ENCODE measurements at places on chromosomes 5 and 9.

GRCh38 chr5:134123360-134123759, 8.9 kb downstream of the TCF7 start:
- no peak for DNase-seq

GRCh38 chr9:138006576-138007233, 129.1 kb downstream of the CACNA1B start:
- DNase-seq: no peak

DNA sequence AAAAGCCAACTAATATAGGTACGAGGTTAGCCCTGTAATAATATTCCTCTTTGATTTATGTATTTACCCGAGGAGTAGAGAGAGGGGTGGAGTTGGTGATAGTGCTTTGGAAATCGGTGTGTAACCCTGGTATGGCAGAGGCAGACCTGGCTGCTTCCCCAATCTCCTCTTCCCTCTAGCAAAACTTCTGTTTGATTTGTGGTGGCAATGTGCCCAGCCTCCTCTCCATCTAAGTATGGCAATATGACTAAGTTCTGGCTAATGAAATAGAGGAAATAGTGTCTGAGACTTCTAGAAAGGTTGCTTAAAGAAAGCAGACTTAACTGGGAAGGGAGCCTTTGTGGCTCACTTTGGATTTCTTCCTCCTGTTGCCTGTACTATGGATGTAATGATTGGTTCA, 491.1 kb downstream of the ENC1 start:
- peak; percentile 82 for DNase-seq

DNA sequence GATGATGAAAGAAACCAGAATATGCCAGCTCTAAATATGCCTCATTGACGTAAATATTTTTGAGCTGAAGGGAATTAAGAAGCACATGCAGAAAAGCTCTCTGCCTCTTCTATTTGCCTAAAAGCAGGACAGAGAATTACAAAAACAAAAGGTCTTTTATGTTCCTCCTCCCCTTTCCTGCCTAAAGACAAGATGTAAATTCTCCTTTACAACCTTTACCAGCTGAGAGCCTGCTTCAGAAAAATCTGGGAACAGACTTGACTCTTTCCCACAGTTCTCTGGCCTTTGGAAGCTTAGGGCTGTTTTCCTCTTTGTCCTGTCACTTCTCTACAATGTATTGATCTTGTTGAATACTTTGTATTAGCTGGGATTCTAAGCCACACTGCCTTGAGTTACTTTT, 199.7 kb downstream of the TMC1 start:
- DNase-seq: no peak

DNA sequence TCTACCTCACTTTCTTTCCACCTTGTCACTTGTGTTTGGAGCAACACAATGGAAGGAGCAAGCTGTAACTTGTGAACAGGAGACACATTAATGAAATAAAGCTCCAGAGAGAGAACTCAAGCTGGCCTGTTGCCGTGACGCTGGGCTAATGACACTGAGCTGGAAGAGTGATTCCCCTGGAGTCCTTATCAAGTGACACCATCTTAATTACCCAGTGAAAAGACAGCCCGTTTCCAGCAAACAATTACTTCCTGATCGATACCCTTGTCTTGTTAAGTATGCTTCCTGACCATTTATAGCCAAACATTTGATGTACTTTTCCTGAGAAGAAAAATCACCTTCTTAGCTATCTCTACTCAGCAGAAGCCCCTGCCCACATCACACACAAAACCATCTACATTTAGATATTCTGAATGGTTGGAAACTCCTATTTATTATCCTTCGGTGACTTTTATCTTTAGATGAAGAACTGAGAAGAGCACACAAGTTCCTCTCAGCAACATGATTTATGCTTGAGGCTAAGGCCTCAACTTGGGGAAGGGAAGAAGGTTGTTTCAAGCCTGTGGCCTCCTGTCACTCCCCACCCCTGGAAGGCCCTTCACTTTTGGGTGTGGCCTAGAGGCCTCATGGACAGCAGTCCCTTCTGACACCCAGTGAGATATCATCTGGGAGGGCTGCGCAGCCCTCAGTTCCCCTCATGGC, 34.1 kb downstream of the CRHBP start:
- DNase-seq: no peak

DNA sequence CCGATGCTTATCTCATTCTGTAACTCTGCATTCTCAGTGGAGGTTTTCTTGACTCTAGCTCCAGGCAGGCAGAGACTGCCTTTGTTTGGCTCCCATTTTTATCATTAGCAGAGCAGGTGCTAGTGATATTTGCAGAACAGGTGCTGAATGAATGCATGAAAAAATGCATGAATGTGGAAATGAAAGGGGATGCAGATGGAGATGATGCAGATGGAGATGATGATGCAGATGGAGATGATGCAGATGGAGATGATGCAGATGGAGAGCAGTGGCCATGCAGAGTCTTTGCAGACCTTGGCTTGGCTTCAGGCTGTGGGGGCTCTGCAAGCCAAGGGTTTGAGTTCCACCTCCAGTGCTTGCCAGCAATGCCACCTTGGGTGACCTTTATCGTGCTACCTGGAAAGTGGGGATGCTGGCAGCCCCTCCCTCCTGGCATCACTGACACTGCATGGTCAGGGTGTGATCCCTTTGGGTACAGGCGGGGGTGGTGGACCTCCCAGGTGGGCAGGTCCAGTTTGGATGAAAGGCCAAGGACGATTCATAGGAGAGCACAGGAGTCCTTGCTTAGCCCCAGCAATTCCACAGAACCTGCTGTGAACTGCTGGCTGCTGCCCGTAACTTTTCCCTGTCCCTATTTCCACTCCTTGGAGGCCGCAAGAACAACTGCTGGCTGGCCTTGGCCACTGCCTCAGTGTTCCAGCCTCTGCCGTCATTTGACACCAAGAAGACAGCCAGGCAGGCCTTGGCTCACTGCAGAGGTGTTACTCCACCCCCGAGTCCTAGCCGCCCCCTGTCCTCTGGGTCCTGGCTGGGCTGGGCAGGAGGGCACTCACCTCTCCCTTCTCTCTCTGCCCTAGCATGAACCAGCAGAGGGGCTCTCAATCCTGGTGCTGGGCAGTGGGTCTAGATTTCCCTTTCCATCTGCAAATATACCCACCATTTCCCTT, 33.0 kb downstream of the ERGIC1 start:
- no peak for DNase-seq

GRCh38 chr5:66315784-66316183, 171.7 kb downstream of the SREK1 start:
- DNase-seq: no peak

- peak; percentile 6 for DNase-seq
Observed at GRCh38 chr5:1772634-1773033, 27.0 kb downstream of the MRPL36 start.

DNA sequence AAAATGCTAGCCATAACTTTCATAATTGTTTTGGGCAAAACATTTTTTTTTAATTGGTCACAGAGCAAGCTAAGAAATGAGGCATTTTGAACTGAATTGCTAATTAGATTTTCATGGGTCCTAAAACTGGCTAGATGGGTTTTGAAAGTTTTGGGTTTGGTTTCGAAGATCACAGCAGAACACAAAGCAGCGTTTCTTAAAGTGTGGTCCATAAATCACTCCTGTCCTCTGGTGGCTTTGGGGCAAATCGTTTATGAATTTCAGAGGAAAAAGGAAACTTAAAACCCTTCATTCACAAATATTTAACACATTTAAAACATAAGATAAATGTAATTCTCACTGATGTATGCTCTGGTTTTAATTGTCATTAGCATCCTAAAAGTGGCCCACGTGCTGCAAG, 503.7 kb downstream of the SPATA31D1 start:
- no peak for DNase-seq

DNA sequence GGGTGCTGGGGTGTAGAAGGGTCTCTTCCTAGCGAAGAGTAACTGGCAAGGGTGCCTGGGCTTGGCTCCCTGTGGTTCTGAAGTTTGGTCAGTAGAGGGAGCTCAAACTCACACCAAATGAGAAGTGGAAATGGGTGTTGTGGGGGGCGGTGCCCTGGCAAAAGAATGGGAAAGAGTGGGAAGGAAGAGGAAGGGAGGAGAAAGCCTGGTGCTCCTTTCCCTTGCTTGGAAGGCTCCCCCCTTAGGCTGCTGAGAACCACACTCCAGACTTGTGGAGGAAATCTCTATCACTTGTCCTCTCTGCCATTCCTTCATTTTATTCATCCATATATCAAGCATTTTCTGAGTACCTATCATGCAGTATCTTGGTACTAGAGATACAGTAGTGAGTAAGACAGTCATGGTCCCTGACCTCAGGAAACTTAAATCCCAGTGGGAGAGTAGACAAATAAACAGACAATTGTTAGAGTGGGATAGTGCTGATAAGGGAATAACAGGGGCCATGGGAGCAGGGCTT, 13.0 kb downstream of the SLC4A9 start:
- peak; percentile 58 for DNase-seq

DNA sequence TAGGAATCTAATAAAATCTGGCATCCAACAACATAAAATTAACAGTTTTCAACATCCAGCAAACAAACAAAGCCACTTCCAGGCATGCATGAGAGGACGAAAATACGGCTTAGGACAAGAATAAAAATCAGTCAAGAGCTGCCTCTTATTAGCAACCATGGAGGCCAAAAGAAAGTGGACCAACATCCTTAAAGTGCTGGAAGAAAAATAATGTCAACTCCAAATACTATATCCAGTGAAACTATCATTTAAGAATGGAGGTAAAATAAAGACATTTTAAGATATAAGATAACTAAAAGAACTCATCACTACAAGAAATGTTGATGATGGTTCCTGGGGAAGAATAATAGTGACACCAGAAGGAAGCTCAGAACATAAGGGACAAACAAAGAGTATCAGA, 224.0 kb upstream of the IRX4 start:
- DNase-seq: no peak

DNA sequence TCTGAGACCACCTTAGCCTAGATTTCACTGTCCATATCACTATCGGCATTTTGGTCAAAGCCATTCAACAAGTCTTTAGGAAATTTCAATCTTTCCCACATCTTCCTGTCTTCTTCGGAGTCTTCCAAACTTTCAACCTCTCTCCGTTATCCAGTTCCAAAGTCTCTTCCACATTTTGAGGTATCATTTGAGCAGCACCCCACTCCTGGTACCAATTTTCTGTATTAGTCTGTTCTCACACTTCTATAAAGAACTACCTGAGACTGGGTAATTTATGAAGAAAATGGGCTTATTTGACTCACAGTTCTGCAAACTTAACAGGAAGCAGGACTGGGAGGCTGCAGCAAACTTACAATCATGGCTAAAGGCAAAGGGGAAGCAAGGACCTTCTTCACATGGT, 215.5 kb downstream of the CYLC2 start:
- DNase-seq: no peak

GRCh38 chr5:42745856-42746255, 10.8 kb upstream of the CCDC152 start:
- no peak for DNase-seq

DNA sequence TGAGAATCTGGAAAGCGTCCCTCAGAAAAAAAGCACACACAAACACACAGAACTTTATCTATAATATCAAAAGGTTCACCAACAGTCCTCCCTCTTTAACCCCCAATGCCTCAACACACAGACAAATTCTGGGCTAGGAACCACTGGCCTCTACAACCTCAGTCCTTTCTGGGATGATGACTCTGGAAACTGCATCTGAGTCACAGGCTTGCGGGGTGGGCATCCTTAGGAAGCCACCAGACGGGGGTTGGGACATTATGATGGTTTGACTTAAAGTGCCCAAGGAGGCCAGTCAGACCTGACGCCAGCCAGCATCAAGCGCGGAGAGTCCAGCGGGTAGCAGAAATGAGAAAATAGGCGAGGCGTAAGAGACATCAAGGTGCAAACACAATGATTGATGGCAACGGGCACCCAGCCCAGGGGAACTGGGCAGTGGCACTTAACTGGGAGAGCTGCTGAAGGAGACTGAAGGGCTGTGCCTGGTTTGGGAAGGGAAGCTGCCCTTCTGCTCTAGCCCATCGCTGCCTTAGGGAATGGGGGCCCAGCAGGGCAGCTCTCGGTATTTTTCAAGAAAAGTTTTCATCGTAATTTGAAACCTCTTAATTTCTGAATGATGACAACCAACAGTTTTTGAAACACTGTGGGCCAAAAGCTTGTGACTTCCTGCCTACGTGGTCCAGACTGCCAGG, 20.7 kb downstream of the SPRY4 start:
- DNase-seq: no peak
